ENCODE measurements at places on chromosomes 1 and 21. TPM values are rescaled to one million over a fixed set of nuclear protein-coding genes. Genes with fewer than 3 reads are reported as not detected.

Gene SMPDL3B
- 0.21 TPM for total RNA-seq

Gene HSD3B1
- not detected for total RNA-seq

Gene ALDH9A1
- 45.3 TPM for total RNA-seq

Gene OR2M3
- not detected for total RNA-seq

Gene PYHIN1
- 18.8 TPM for total RNA-seq

Gene SPATA45
- not detected for total RNA-seq

Gene GRIK3
- not detected for total RNA-seq

Gene S100A7A
- not detected for total RNA-seq

Gene C1QA
- not detected for total RNA-seq

Gene GSTM5
- not detected for total RNA-seq

Gene IVL
- total RNA-seq: not detected

Gene LDLRAD1
- not detected for total RNA-seq

Gene LRRIQ3
- total RNA-seq: 1.3 TPM

Gene ICOSLG
- total RNA-seq: 4.9 TPM

Gene LCE2B
- not detected for total RNA-seq

Gene KCNQ4
- total RNA-seq: 0.52 TPM

Gene SGIP1
- total RNA-seq: not detected

Gene CHI3L1
- not detected for total RNA-seq

Gene PRKCZ
- total RNA-seq: 5.6 TPM

Measured in activated CD4-positive, alpha-beta T cell treated with anti-CD3 and anti-CD28 coated beads, Interleukin-2, amount 10 ng/mL, durations not matched to agents 7 days and 5 days (primary cell).